ENCODE measurements at places on chromosomes 5 and 9. TPM values are rescaled to one million over a fixed set of nuclear protein-coding genes. Genes with fewer than 3 reads are reported as not detected.

GALNT12 gene
- total RNA-seq, result 12.0 TPM

NPR3 gene
- 0.16 TPM for total RNA-seq

RBM27 gene
- total RNA-seq, result 27.3 TPM

PCDHGA5 gene
- 0.09 TPM for total RNA-seq

PALM2AKAP2 gene
- total RNA-seq, result 5.0 TPM

LRRC19 gene
- not detected for total RNA-seq

CER1 gene
- total RNA-seq, result not detected

DDX31 gene
- 13.8 TPM for total RNA-seq

SPAG8 gene
- 1.3 TPM for total RNA-seq

VLDLR gene
- total RNA-seq, result 11.9 TPM

LHX3 gene
- 0.08 TPM for total RNA-seq

UGT3A2 gene
- 0.27 TPM for total RNA-seq

SVEP1 gene
- 0.07 TPM for total RNA-seq

TCOF1 gene
- total RNA-seq, result 94.4 TPM

KIAA0825 gene
- total RNA-seq, result 0.16 TPM

C5 gene
- 2.2 TPM for total RNA-seq

IL31RA gene
- not detected for total RNA-seq

TAF1L gene
- not detected for total RNA-seq

OBP2B gene
- not detected for total RNA-seq

PDE6A gene
- not detected for total RNA-seq

RORB gene
- not detected for total RNA-seq

DCP2 gene
- 136 TPM for total RNA-seq

FBP1 gene
- 0.89 TPM for total RNA-seq

ALDH7A1 gene
- total RNA-seq, result 11.3 TPM

DHFR gene
- total RNA-seq, result 89.6 TPM

OTP gene
- not detected for total RNA-seq

TOR4A gene
- 2.6 TPM for total RNA-seq

STPG3 gene
- not detected for total RNA-seq

DMRT2 gene
- not detected for total RNA-seq

AFAP1L1 gene
- 0.99 TPM for total RNA-seq

PRDM9 gene
- not detected for total RNA-seq

TESK1 gene
- total RNA-seq, result 19.4 TPM

DUSP1 gene
- 12.0 TPM for total RNA-seq

ORM1 gene
- total RNA-seq, result not detected

BRINP1 gene
- not detected for total RNA-seq

CEL gene
- total RNA-seq, result 2.4 TPM

SLC6A7 gene
- not detected for total RNA-seq

UNC13B gene
- total RNA-seq, result 2.3 TPM

CDX1 gene
- not detected for total RNA-seq

OMD gene
- total RNA-seq, result not detected

ADAMTS19 gene
- total RNA-seq, result not detected

ACSL6 gene
- 3.5 TPM for total RNA-seq

FGD3 gene
- total RNA-seq, result 49.7 TPM

PCDHGB4 gene
- total RNA-seq, result not detected

TMEFF1 gene
- 0.89 TPM for total RNA-seq

GABRA1 gene
- not detected for total RNA-seq

Data from activated naive CD4-positive, alpha-beta T cell treated with anti-CD3 and anti-CD28 coated beads, Interleukin-2, amount 50 U/mL, for 72 hours (primary cell).